DMS 273 treated with DMSO at 0.1 percent for 48 hours (cell line): ENCODE measurements at places on chromosomes 13 and 19.
A peak's percentile ranks its signal among the peaks of the same experiment; 100 is the strongest.

DNA sequence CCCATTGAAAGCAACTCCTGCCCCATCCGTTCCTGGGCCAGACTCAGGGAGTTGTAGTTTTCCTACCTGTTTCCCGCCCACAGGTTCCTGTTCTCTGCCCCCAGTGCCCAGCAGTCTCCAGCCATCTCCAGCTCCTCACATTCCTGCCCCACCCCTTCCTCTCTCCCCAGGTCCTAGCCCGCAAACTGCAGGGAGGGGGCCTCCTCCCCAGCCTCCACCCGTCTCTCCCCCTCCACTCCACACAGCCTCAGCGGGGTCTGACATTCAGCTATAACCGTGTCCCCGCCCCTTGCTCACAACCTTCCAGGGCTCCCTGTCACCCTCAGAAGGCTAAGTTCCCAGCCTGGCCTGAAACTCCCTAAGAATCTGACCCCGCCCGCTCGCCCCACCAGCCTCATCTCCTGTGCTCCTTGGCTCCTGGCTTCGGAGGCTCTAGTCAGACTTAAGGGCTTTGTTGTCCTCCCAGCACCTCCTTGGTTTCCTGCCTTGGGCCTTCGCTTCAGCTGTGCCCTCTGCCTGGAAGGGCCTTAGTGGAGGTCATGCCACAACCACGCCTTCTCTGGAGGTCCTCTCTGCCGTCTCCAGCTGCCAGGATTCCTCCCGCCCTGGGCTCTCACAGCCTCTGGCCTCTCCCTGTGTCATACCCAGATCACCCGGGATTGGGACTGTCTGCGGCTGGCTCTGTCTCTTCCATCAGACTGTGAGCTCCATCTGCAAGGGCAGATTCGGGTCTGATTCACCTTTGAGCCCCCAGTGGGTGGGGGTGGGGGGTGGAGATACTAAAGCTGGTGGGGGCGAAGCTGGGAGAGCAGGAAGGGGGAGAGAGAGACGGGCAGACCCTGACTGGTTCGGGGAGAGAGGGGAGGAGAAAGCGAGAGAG is 5.1 kb upstream of the SPACA6 start:
- DNase-seq, result no peak

GRCh38 chr13:75685239-75685697 is 49.1 kb downstream of the LMO7 start:
- DNase-seq, result no peak

DNA sequence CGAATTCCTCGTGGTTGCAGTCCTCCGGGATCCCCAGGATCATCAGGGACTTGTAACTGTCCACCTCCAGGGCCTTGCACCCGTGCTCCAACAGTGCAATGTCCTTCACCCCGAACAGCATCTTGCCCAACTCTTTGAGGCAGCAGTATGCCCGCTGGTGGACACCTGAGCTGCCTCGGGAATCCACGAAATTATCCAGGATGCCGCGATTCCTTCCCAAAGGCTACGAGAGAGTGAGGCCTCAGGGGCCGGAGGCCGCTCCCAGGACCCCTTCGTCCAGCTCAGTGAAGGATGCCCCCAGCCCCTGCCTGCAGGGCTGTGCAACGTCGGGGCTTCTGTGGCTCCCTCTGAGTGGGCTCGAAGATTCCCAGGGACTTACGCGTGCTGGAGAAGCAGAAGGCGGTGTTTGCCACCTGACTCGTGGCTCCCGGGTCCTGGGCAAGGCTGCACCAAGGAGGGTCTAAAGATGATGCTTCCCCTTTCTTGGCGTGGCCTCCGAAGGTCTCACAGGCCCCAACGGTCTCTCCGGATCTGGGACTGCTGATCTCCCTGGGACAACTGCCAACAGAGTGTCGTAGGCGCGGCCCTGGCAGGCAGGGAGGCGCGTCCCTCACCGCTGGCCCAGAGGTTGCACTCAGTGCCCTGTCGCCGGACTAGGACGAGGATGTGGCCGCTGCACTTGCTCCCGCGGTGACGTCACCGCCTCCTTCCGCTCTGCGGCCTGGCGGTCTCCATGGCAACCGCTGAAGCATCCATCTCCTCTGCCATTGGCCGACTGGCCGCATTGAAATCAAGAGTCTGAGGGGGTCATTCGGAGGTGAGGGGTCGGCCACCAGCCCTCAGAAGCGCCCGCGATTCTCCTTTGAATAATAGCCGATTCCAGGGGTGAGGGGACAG is at the start of gene PNMA8C:
Gene PNMA8C, minus strand, starts transcription at position 698 of the 897 bp plus-strand sequence. Its CDS starts 577 bp downstream, at position 121.
- DNase-seq, result no peak

DNA sequence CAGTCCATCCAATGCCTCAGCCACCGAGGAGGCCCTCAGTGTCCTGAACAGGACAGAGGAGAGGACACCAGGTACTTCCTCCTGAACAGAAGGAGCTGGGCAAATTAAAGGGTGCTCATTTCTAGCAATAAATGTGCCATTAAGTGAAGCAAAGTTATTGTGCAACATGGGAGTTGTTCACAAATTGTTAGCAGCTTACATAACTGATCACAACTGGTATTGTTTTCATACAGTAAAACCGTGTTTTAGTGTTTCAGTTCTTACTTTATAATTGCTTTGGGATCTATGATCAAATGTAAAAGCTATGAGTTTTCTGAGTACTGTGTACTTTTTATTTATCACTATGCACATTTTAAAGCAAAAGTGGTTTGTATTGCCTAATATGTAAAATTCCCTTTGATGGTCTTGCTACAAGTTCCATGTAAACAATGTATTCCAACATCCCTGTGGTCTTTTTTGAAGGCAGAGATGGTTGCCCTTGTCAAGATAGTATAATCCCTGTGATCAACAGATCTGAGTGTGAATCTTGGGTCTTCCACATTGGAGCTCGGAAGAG is 263.1 kb downstream of the FGF14 start:
- no peak for DNase-seq

DNA sequence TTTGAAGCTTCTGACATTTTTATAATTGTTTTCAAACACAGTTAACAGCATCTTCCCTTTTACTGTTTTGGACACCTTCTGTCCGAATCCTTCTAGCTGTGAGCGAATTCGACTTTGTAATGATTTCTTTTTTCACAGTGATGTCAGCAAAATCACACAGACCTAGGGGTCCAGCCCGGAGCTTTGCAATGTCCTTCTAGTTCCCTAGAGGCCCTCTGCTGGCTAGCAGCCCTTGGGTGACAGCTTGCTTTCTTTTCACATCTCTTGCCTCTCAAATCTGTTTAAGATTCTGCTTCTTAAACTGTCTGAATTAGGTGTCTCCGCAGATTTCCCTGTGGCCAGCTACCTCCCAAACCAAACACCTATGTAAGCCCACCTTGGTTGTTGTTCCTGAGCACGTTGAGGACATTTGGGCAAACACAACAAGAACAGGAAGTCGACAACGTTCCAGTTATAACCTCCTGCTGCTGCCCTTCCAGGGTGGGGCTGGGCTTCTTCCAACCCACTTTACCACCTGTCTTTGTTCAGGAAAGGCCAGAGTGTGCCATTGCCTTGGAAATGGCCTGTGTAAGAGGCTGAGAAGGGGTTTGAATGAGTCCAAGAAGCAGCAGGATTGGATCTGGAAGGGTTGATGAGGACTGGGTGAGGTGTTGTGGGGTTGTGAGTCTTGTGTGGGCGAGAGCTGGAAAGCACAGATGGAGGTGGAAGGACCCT is 123.1 kb downstream of the ATP8A2 start:
- DNase-seq, result no peak

GRCh38 chr19:39277598-39277997 is 9.4 kb downstream of the IFNL2 start:
- DNase-seq, result no peak

DNA sequence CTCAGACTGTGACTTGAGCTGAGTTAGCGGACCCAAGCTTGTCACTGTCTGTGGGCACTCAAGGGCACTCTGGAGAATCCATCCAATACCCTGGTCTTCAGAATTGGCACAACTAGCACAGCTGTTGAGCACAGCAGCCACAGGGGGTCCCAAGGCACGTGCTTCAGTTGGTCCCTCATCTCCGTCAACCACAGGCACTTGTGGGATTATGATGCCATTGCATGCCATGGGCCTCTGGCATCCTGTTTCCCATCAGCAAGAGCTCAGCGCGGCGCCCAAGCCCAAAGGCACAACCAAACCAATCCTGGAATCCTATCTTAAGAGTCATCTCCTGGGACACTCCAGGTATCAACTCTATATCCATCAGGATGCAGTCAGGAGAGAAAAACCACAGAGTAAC is 3.7 kb upstream of the B3GNT8 start:
- DNase-seq, result no peak

GRCh38 chr13:59424661-59425060 is 739.1 kb downstream of the DIAPH3 start:
- no peak for DNase-seq

DNA sequence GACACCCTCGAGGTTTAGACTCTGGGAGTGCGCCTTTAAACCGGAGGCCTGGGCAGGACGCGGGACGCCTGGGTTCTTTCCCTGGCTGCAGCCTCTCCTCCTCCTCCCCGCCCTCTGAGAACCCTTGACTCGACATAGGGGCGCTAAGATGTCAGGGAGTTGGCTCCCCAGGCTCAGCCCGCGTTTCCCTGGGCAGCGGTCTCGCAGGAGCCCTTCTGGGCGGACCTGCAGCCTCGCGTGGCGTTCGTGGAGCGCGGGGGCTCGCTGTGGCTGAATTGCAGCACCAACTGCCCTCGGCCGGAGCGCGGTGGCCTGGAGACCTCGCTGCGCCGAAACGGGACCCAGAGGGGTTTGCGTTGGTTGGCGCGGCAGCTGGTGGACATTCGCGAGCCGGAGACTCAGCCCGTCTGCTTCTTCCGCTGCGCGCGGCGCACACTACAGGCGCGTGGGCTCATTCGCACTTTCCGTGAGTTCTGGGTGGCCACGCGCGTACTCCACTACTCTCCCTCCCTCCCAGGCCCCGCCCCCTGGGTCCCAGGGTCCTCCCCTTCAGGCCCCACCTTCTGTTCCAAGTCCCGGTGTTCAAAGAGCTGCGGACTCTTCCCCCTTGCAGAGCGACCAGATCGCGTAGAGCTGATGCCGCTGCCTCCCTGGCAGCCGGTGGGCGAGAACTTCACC is 1.3 kb downstream of the ICAM5 start:
- DNase-seq, result peak; percentile 29

- DNase-seq, result no peak
Measured at GRCh38 chr19:1361601-1362386, 21.9 kb upstream of the NDUFS7 start.
